ENCODE measurements at places on chromosomes 5 and 9.

DNA sequence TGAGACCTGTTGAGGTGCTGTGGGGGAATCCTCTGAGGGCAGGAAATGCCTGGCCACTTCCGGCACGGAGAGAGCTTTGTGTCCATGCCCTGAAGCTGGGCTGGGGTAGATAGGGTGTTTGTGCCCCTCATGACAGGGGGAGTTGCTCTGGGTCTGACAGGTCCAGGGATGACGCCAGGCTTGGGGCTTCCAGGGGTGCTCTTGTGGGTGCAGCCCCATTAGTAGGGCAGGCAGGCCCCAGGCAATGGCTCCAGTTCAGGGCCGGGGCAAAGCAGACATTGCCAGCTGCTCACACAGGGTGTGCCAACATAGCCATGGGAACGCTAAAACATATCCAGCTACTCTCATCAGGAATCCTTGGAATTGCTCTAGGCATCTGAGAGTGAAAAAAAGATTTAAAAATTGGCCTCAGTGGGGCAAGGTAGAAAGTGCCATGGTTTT is 21.1 kb downstream of the PITX1 start:
- H3K4me1 ChIP-seq = no peaks in the 10 kb centered on the region
- H3K27me3 ChIP-seq = no peaks in the 10 kb centered on the region
- H3K4me3 ChIP-seq = no peak overlapping the region

DNA sequence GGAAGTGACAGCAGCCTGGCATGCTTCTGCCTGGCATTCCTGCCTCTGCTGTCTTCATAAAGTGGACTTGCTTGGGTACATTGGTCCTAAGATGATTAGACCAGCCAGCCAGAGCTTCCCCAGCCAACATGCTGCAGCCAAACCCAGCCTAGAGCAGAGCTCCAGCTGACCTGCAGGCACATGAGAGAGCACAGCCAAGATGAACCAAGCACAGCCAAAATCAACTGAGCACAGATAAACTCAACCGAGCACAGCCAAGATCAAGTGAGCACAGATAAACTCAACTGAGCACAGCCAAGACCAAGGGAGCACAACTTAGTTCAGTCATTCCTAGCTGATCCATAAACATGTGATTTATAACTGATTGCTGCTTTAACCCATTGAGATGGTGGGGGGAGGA is 266.5 kb downstream of the MSX2 start:
- H3K4me1 ChIP-seq = peaks cover 2% of the 10 kb centered on the region
- no peak overlapping the region for H3K27ac ChIP-seq
- no peaks in the 10 kb centered on the region for H3K36me3 ChIP-seq
- H3K4me3 ChIP-seq = no peak overlapping the region
- no peak for DNase-seq

GRCh38 chr5:69416180-69416579 is 1.3 kb downstream of the MARVELD2 start:
- H3K27me3 ChIP-seq = no peaks in the 10 kb centered on the region
- peak overlapping the region; percentile 21 for H3K4me3 ChIP-seq
- peaks cover 9% of the 10 kb centered on the region for H3K36me3 ChIP-seq
- no peak overlapping the region for H3K27ac ChIP-seq

DNA sequence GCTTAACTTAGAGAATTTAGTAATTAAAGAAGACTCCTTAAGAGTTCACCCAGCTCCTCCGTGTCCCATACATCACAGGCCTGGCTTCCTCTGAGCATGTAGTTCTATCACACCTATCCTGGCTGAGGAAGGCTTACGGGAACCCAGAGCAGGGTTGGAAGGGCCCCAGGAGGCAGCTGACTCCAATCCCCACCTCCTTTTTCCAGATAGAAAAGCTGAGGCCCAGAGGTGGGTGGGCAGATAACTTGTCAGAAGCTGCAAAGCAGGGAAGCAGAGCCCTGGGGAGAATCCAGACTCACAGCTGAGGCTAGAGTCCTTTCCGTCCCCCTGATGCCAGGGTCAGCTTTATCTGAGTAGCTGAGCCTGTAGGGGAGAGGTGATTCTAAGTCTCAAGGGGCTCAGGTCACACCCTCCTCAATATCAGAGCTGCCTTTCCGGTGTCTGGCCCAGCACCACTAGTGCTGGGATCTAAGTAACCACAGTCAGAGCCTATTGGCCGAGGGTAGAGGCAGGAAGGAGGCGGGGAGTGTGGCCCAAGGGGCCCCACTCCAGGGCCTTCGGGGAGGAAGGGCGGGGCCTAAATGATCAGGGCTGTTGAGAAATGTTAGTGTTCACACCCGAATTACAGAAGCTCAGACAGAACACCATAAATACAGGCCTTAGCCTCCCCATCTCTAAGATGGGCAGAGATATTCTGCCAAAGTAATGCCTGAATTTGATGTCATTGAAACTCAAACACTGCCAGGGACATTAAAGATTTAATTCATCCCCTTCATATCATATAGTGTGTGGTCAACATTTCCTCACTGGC is 9.9 kb downstream of the CCDC69 start:
- peak overlapping the region; percentile 82 for H3K4me3 ChIP-seq
- peak; percentile 94 for DNase-seq
- H3K27me3 ChIP-seq = no peaks in the 10 kb centered on the region
- peaks cover 69% of the 10 kb centered on the region for H3K4me1 ChIP-seq
- peak overlapping the region; percentile 97 for H3K27ac ChIP-seq
- peaks cover 17% of the 10 kb centered on the region for H3K36me3 ChIP-seq

- no peak overlapping the region for H3K27ac ChIP-seq
- no peak overlapping the region for H3K4me3 ChIP-seq
- H3K36me3 ChIP-seq = peaks cover 2% of the 10 kb centered on the region
- no peak for DNase-seq
- H3K4me1 ChIP-seq = peaks cover 16% of the 10 kb centered on the region
- H3K27me3 ChIP-seq = peaks cover 69% of the 10 kb centered on the region
Measured at GRCh38 chr9:974996-975739, 1.3 kb upstream of the DMRT3 start.

- no peak within 1 kb of the TSS for H3K27ac ChIP-seq
- H3K27me3 ChIP-seq = peaks cover 4% of the 10 kb centered on the region
- peak within 1 kb of the TSS; percentile 70 for H3K4me3 ChIP-seq
- peaks cover 11% of the 10 kb centered on the region for H3K36me3 ChIP-seq
Measured at GRCh38 chr9:124852829-124853531, at the start of gene WDR38. TSS of gene WDR38 (plus strand) at chr9:124853460. CDS start at chr9:124853532, 72 bp downstream.

Measured in activated CD4-positive, alpha-beta memory T cell treated with anti-CD3 and anti-CD28 coated beads for 36 hours (primary cell).